Stimulated activated CD8-positive, alpha-beta memory T cell treated with anti-CD3 and anti-CD28 coated beads, Interleukin-4, amount 100 ng/mL, for 48 hours (primary cell): ENCODE measurements at places on chromosomes 3 and 15.

DNA sequence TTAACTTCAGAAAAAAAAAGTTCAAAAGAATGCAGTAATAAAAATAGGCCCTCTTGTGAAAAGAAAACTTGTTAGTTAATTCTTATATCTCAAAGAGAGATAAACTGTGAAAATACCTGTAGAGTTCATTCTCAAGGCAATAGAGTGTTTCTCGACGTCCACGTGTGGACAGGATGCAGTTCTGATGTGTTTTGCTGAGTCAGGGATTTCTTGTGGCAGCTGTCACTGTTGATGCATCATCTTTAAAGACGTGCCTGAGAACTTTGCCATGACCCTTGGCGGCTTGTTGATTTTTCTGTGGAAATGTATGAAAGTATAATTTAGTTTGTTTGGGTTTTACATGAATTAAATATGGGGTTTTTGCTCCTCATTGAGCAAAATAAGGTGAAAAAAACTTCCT, 702.2 kb downstream of the NLGN1 start:
- no peak for DNase-seq

GRCh38 chr15:77521206-77521605, 100.5 kb downstream of the HMG20A start:
- DNase-seq = no peak

DNA sequence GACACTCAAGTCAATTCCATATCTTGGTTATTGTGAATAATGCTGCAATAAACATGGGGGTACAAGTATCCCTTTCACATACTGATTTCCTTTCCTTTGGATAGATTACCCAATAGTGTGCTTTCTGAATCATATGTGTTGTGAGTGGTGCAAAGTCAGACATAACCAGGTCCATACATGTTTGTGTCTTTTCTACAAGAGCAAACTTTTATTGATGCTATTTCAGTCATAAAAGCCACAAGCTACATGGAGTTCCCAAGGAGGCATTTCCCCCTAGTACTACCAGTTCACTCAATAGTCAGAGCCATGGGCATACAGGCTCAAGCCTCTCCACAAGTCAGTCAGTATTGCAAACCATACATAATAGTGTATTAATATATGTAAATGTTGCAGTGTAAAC, 10.1 kb downstream of the CEP63 start:
- no peak for DNase-seq

- DNase-seq = no peak
Observed at GRCh38 chr15:81323559-81323943, 390 bp downstream of the STARD5 start.

- DNase-seq = no peak
Observed at GRCh38 chr3:123287051-123287961, 85.6 kb downstream of the SEC22A start.
